ENCODE measurements at places on chromosomes 16 and 17.

DNA sequence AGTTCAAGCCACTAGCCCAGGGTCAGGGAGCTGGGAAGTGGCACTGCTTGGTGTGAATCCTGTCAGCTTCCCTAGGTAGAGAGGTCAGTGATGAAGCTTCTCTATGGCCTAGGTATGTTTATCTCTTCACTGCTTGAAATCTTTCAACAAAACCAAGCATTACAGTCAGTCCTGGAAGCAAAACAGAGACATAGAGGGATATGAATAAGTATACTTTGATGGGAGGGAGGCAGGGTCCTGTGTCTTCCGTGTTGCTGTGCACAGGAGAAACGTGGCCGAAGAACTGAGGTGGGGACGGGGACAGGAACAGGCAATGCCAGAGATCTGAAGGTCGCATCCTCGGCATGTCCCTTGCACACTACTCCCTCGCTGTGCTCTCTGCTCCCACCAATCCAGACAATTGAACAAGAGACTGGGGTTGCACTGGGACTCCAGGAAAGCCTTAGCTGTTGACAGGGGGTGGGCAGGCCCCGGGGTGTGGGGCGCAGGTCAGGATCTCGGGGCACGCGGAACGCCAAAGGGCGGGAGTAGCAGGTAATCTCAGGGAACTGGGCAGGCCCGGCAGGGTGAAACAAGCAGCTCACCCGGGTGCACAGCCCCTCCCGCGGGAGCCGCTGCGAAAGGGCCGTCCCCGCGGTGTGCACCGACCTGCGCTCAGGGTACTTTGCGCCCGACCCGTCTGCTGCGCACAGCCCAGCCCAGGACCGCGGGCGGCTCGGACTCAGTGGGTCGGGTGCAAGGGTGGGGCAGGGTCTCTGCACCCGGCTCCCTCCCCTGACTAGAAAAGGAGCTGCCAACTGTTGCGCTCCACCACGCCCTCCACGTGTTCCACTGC lies at the start of gene MT1H:
Gene MT1H (plus strand): TSS at position 810 of the 835 bp plus-strand sequence. CDS start 71 bp downstream, outside the sequence.
- no peak for DNase-seq

- no peak for DNase-seq
These were observed 9.3 kb downstream of the ZCCHC14 start for GRCh38 chr16:87483481-87483880.

DNA sequence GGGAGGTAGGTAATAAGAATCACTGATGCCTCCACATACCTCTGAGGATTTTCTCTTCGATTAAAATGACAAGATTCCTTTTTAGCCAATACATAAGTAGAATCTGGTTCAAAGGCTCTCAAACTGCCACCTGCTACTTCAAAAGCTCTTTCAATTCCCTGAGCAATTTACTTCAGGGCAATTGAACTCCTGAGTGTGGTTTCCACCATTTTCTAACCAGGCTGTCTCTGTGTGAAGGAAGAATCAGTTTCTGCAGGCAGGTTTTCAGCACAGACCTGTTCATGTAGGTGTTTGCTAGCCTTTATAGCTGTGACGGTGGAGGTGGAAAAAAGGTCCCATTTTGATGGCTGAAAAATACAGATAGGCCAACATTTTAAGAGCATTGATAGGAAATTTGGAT lies 18.2 kb upstream of the HS3ST3B1 start:
- no peak for DNase-seq

GRCh38 chr17:49588726-49589576 lies 13.3 kb downstream of the NXPH3 start:
- DNase-seq = no peak

- no peak for DNase-seq
These were observed 2.3 kb upstream of the ALKBH5 start for GRCh38 chr17:18181358-18181757.

DNA sequence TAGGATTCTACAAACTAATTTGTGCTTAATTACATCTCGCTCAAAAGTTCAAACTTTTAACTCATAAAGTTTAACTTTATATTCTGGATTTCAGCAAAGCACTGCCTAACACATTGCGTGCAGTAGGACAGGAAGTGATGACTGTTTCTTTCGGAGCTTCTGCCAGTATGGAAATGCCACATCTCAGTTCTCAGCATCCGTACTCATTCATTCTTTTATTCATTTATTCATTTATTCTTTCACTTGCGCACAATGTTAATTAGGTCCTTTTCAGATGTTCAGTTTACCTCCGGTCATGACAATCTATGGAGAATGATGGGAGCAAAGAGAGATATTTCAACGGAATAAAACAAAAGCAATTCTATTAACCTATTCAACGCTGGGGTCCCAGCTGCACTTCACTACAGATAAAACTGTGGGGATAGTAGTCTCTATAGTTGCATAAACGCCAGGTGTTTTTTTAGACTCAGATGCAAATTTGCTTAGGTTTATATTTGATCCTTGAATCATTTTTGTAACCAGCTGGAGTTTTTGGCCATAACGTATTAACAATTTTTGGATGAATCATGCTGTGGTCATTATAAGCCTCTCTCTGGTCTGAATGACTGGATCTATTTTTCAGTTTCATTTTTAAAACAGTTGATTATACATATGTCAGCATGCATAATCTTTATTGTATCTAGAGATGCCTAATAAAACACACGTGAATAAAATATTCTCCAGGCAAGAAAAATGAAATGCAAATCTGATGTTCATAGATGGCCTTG lies 143.9 kb downstream of the KCNJ2 start:
- no peak for DNase-seq

GRCh38 chr17:78617511-78618061 lies 40.4 kb upstream of the DNAH17 start:
- DNase-seq = no peak

Measured in brain pericyte (primary cell).